ENCODE measurements at places on chromosomes 5 and 9. TPM values are rescaled to one million over a fixed set of nuclear protein-coding genes. Genes with fewer than 3 reads are reported as not detected.

KIF24 gene
- total RNA-seq: 1.8 TPM

CDX1 gene
- total RNA-seq: not detected

NTRK2 gene
- total RNA-seq: 0.35 TPM

PCDHB4 gene
- 0.53 TPM for total RNA-seq

ANKRD18A gene
- total RNA-seq: 0.12 TPM

SPINK6 gene
- total RNA-seq: not detected
